MM.1S (cell line): ENCODE measurements at places on chromosomes 2 and 18.
A peak's percentile ranks its signal among the peaks of the same experiment; 100 is the strongest.

DNA sequence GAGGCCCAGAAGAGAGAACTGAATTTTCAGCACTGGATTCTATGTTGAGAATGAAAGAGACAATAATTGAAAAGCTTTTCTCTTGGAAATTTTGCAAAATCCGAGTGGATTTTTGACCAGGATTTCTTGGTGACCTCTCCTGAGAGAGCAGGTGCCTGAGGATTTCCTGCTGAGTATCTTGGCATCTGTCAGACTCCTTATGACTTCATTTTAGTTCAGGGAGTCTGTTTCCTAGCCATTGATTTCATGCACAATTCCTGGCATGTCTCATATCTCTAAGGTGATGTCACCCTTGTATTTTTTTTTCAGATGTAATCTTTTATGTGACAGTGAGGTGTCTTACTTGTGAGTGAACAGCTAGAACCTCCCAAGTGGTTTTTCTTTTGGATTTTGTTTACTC is 195.9 kb downstream of the NEDD4L start:
- no peak for DNase-seq

GRCh38 chr2:41736105-41736567 is 311.7 kb upstream of the PKDCC start:
- DNase-seq = no peak

- DNase-seq = no peak
These were observed 60.4 kb upstream of the TNP1 start for GRCh38 chr2:216920143-216920876.

DNA sequence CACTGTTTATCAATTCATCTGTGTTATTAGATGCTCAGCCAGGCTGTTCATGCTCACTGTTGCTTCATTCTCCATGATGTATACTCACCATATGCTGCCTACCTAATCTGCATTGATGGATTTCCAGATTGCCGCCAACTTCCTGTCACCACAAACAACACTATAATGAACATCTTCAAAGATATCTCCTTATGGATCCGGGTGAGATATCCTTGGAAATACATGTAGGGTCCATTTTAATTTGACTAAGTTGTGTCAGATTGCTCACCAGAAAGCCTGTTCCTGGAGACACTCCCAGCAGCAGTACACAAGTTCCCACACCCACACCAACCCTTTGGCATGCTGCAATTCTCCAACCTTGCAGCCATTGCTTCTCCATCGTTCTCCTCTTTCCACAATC is 547.5 kb upstream of the TNP1 start:
- no peak for DNase-seq

GRCh38 chr2:17877811-17878280 is 621 bp upstream of the KCNS3 start:
- peak; percentile 22 for DNase-seq
